Right renal pelvis (tissue), 4 donors: ENCODE measurements at places on chromosomes 13 and 19. TPM values are rescaled to one million over a fixed set of nuclear protein-coding genes. Genes with fewer than 3 reads are reported as not detected.

DNAAF3 gene
- polyA plus RNA-seq = 8.1 TPM

ZIK1 gene
- polyA plus RNA-seq = 20.6 TPM

DAPK3 gene
- polyA plus RNA-seq = 55.5 TPM

SLC7A9 gene
- 16.6 TPM for polyA plus RNA-seq
